ENCODE measurements at places on chromosomes 6 and 20.

DNA sequence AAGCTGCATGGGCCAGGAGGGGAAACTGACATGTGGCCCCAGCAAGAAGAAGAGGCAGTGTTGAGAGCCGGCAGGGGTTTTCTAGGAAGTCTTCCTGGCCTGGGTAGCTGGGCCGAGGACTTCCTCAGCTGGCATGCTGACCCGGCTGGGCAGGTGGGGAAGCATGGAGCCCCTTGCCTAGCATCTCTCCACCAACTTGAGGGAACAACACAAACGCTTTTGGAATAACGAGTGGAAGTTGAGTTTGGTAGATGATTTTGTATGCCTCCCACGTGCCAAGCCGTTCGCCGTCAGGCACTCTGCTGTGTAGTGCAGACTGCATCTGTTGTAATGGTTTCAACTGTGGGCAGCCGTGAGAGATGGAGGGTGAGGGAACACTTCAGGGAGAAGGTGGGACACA lies 7.3 kb downstream of the TMEM181 start:
- DNase-seq = no peak

GRCh38 chr6:5072440-5072839 lies 12.7 kb upstream of the PPP1R3G start:
- DNase-seq = no peak

- no peak for DNase-seq
Observed at GRCh38 chr6:150408842-150409241, 40.0 kb downstream of the IYD start.

DNA sequence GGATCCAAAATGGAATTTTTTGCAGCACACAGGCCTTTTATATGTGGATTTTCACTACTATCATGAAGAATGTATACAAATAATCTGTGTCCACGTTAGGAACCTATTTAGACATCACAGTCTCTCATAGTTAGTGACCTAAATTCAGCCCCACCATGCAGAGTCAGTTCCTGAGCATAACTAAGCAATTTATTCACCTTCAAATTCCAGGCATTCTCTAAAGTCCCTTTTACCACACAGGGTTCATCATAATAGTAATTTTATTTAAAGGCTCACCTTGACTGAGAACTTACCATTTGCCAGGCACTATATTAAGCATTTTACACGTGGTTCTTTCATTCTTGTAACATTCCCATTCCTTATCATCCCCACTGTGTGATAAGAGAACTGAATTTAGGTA lies 353.8 kb downstream of the ARHGAP18 start:
- DNase-seq = no peak

DNA sequence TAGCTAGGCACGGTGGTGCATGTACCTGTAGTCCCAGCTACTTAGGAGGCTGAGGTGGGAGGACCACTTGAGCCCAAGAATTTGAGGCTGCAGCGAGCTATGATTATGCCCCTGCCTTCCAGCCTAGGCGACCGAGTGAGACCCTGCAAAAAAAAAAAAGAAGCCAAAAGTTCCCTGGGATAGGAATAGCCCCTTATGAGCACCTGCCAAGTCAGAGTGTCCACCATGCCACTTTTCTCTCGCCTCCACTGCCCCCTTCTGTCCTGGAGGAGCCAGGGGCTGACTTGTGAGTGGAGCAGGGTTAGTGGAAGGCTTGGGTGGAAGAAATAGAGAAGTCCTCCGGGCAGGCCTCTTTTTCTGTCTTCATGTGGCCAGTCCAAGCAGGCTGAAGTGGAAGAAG lies 12.1 kb upstream of the DDX27 start:
- DNase-seq = no peak

- no peak for DNase-seq
Observed at GRCh38 chr6:33807606-33808005, 3.8 kb upstream of the MLN start.

GRCh38 chr6:148293181-148293995 lies 49.2 kb upstream of the SASH1 start:
- no peak for DNase-seq

GRCh38 chr6:110458476-110458875 lies 17.9 kb downstream of the SLC22A16 start:
- DNase-seq = no peak

DNA sequence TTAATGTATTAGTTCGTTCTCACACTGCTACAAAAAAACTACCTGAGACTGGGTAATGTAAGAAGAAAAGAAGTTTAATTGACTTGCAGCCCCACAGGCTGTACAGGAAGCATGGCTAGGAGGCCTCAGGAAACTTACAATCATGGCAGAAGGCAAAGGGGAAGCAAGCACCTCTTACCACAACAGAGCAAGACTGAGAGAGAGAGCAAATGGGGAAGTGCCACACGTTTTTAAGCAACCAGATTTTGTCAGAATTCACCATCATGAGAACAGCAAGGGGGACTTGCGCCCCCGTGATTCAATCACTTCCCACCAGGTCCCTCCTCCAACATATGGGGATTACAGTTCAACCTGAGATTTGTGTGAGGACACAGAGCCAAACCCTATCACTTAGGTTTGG lies 70.8 kb upstream of the SRSF6 start:
- no peak for DNase-seq

GRCh38 chr20:59751075-59751711 lies 146.9 kb downstream of the PHACTR3 start:
- no peak for DNase-seq

GRCh38 chr6:11218538-11219399 lies 13.7 kb downstream of the NEDD9 start:
- no peak for DNase-seq

DNA sequence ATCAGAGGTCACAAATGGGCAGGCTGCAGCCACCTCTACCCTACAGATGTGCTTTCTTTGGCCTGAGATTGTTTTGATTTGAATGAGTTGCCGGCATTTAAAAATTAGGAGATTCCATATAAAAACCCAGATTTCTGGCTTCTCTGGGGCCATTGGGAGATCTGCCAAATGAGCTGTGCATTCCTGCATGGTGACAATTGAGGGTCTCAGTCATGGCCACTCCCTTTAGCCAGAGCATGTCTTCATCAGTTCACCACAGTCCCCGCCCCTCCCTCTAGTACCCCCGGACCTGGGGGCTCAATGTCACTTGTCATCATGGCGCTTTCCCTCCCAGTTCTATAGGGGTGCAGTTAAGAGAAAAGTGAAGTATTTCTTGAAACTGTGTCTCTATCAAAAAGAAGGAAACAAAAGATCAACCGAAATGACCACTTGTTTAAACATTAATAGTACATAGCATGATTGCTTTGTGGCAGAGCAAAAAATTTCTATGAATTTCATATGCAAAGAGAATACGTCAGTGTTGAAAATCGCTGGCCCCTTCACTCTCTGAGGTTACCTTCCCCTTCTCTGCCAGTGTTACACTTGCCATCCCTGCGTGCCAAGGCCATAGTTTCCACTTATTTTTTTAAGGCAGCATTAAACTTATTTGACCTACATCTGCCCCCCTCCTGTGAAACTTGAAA lies 21.1 kb downstream of the EYA2 start:
- DNase-seq = no peak

DNA sequence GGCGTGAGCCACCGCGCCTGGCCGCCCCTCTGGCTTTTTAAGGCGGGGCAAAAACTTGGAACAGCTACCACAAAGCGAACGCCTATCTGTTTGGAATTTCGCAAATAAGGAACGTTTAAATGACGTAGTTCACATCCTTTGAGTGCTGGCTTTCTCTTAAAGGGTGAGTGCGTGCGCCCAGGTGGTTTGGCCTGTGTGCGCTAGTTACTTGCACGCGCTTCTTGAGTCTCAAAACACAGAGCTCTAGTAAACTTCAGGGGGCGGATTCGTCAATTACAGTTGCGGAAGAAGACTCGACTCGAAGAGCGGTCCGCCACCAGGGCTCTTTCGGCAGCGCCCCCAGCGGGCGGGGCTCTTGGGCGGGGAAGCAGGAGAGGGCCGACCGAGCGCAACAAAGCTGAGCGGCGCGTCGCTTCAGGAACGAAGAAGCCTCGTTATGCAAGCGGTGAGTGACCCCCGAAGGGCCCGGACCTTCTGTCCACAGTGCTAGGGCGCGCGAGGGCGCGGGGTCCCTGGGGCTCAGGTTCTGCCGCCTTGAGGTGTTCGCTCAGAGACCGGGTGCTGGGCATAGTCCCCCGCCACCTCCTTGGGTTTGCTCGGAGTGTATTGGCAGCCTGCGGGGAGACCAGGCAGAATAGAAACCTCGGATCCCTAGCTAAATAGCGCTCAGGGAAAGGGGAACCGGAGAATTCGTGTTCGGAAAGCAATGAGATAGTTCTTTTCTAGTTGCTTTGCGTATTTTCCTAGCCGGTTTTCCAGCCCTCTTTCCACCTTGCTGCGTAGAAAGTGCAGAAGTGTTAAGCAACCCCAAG lies at the start of gene SYCP2L:
SYCP2L (plus strand) TSS at position 362 of the 812 bp plus-strand sequence; CDS start at position 437, 75 bp downstream.
- DNase-seq = peak; percentile 66

DNA sequence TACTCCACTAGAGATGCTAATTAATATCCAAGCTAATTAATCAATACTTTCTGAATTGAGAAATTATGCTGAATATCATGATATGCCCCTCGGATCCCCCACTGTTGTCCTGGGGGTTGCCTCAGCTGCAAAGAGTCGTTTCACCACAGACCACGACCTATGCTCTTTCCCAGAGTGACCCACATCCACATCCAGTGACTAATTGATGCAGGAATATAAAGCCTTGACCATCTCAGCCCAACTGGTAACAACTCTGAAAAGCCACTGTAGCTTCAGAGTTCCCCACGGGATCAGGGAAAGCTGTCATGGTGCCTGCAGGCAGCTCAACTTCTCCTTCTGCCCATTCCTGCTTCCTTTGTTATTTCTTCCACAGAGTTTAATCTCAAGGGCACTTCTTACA lies 116.9 kb downstream of the RWDD2A start:
- DNase-seq = no peak

- DNase-seq = no peak
Observed at GRCh38 chr6:37994223-37994622, 174.7 kb downstream of the ZFAND3 start.

DNA sequence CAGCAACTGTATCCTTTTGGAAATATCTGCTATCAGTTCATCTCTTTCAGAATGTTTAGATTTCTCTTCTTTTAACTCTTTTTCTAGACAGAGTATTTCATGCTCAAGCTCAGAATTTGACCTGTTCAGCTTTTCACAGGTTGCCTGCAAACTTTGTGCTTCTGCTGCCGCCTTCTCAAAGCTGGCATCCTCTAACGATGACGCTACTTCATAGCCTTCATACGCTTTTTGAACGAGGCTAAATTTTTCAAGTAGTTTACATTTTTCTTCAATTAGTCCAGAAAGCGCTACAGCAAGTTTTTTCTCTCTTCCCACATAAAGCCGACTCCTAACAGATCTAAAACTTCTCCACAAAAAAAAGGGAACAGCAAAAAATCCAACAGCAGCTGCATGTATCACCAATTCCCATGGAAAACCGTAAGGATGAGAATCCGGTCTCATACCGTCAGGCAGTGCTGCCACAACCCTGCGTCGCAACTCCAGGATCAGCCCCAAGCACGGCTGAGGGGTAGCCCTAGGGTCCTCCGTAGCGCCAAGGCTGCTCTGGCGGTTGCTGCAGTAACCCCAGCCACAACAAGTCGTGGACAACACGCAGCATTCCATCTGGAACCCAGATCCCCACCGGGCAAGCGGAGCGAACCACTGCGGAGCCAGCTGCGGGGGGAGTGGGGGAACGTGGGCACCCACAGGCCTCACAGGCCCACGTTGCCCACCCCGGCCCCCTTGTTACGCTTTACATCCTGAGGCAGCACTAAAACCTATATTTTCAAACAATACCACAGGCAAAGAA lies 30.6 kb downstream of the DACT2 start:
- DNase-seq = no peak

Data from hematopoietic multipotent progenitor cell (in vitro differentiated cells).